ENCODE measurements at places on chromosomes 12 and 14.

DNA sequence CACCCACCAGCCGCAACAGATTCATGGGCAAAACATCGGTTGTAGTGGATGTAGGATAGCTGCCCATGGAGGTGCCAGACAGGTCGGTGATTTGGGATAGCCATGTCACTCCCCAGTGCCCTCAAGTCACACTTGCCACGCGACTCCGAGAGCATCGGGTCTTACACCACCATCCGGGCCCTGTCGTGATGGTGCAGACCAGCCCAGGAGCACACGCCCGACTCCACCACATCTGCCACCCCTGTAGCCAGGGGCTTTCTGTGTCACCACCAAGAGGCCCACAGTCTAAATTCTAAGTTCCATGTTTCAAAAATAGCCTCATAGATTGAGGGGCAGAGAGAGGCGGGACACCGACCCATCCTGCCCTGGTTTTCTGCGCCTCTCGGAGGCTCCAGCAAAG is 18.0 kb downstream of the FOXN4 start:
- DNase-seq = no peak

GRCh38 chr14:39217214-39217879 is 16.4 kb upstream of the MIA2 start:
- DNase-seq = no peak

- DNase-seq = no peak
Observed at GRCh38 chr12:106902053-106902452, 53.7 kb upstream of the TMEM263 start.

DNA sequence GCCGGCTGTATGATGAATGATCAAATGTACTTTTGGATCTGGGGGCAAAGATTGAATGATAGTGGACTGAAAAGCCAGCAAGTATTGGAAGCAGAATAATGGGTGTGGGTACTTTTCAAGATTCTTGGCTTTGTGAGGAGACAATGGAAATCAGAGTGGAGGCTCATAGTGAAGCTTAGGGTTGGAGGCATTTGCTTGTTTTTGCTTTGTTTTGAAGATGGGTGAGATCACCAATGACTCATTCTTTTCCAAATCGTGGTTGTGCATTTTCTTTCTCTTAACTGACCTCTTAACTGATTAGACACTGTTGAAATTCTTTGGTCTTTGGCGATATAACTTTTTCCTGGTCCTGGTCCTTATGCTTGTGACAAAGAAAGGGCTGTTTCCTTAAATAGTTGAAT is 54.4 kb downstream of the PELI2 start:
- DNase-seq = peak; percentile 88

DNA sequence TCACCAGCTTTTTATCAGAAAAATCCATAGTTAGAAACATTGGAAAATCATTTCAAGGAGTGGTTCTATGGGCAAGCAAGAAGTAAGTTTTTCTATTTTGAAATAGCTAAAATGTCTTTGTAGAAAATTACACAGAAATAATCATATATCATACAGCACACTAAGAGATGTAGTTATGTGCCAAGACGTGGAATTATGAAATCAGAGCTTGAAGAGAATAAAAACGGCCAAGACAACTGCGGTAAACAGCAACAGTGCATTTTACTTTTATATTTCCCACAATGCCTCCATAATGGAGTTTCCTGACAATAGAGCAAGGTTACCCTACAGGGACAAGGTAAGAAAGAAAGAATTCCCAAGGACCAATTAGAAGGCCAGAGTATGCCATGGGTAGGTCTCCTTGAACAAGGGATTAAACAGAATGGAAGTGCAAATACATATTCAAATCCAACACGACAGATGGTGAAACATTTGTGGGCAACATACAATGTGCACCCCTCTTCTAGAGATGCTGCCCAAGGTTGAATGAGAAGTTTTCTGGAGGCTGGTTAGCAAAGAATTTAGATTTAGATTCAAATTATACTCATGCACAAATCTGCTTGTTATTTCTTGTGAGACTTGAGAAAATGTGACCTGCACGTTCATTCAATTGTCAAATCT is 76.1 kb upstream of the BTG1 start:
- DNase-seq = no peak

GRCh38 chr12:126191031-126191891 is 1126.0 kb downstream of the AACS start:
- DNase-seq = no peak

DNA sequence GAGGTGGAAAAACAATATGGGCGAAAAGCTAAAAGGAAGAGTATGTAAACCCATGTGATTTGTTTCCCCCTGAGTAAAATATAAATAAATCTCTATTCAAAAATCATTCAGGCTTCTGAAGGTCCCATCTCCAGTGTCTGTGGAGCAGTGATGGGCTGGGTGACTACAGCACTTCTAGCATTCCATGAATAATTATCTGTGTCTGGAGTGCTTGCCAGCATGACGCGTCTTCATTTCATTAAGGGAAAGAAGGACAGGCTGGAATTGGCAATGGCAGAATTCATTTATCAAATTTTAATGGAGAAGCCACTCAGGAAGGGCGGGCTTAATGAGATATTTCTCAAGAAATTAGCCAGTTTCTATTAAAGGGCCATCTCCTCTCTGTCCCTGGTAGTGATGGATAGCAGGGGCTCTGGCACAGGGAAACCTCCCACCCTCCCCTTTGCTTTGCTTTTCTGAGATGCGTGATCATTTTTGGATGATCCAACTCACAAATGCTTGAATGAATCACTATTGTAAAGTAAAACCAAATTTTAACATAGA is 916.3 kb upstream of the SEL1L start:
- no peak for DNase-seq

DNA sequence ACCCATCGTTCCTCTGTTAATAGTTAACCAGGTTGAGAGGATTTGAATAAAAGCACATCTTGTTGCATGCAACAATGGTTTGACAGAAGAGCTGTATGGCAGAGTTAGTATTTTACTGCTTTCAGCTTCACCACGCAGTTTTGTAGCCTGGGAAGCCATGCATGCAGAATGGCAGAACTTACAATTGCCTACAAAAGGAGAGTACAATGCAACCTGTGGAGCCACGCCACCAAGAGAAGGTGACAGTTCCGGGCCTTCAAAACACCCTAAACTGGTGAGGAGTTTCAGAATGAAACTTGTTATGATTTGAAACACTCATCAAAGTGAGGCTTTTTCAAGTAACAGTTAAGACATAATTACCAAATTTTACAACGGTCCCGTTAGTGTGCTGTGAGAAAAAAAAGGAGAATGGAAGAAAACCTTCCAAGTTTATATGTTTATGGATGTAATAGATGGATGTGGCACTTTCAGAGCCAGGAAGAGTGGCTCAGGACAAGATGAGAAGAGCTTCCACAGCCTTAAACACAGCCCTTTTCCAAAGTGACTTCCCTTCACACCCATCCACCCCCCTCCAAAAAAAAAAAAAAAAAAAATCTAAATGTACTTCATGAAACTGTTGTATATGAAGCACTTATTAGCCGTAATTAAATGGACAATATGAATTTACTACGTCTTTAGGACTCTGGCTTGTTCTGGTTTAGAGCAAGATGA is 158.7 kb downstream of the EGLN3 start:
- no peak for DNase-seq

GRCh38 chr14:37384870-37385596 is 187.3 kb downstream of the MIPOL1 start:
- DNase-seq = no peak

DNA sequence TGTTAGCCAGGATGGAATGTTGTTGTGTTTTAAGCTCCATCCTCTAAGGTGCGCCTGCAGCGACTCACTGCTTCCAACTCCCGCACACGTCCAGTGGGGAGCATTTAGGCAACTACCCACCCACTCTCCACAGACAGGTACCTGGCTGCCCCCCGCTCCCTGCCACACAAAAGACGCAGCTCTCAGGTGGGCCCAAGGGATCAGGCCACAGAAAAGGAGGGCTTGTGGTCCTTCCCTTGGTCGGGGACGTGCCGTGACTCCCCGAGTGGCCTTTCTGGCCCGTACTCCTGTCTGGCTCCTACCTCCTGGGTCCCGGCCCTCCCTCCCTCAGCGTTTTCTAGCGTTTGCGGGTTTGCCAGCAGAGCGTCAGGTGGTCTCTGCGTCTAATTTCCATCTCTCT is 16.2 kb downstream of the TEDC1 start:
- no peak for DNase-seq

- no peak for DNase-seq
Observed at GRCh38 chr12:32266756-32267155, 132.6 kb upstream of the FGD4 start.

- no peak for DNase-seq
Observed at GRCh38 chr14:91410771-91411536, 6.7 kb downstream of the CCDC88C start.

GRCh38 chr12:14326699-14327098 is 38.8 kb upstream of the ATF7IP start:
- DNase-seq = no peak

DNA sequence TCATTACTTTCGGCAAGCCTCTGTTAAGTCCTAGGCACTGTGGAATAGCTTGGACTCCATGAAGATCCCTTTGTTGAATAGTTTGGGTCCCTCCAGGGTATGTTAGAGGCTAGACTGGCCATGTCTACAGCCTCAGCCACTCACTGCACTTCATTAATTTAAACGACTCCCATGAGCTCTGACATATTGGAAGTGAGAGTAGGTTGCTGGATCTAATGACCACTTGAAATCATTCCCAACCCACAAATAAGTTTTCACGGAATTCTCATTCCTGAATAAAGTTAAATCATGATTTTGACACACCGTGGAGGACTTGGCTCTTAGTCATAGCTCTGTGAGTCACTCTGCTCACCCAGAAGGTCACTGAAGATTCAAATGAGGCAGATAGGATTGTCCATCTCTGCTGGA is 21.4 kb upstream of the APPL2 start:
- peak; percentile 95 for DNase-seq

DNA sequence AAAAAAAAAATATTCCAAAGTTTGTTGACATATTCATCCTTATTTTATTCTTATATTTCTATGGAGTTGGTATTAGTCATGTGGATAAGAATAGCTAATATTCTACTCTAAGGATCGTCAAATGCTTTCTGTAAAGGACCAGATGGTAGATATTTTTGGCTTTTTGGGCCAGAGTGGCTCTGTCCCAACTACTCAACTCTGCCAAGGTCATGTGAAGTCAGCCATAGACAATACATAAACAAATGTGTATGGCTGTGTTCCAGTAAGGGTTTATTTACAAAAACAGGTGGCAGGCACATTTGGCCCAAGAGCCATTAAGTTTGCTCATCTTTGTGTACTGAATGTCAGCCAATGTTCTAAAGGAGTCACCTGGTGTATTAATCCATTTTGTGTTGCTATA is 131.8 kb downstream of the TBX5 start:
- DNase-seq = peak; percentile 31

DNA sequence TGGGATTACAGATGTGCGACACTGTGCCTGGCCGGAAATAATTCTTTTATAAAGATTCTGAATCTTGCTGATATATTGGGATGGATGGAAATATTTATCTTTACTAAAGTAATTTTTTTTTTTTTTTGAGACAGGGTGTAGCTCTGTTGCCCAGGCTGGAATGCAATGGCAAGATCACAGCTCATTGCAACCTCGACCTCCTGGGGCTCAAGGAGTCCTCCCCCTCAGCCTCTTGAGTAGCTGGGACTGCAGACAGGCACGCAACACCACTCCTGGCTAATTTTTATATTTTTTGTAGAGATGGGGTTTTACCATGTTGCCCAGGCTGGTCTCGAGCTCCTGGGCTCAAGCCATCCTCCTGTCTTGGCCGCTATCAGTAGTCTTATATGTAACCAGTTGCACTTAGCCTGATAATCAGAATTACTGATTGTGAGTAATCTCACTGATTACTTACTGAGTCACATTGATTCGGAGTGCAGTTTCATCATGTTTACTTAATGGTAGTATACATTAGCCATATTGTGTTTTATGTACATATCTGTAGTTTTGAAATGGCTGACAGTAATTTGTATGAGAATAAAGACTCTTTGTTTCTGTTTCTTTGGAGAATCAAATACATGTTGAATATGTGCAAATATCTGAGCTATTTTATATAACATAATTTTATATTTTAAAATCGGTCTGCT is 50.4 kb upstream of the LRTM2 start:
- DNase-seq = peak; percentile 31

- DNase-seq = no peak
Observed at GRCh38 chr12:116172224-116172849, 105.2 kb downstream of the MED13L start.

GRCh38 chr12:28456934-28457710 is 266.9 kb downstream of the CCDC91 start:
- DNase-seq = no peak

- peak; percentile 40 for DNase-seq
Observed at GRCh38 chr12:49244176-49244575, 20.7 kb upstream of the TUBA1C start.

DNA sequence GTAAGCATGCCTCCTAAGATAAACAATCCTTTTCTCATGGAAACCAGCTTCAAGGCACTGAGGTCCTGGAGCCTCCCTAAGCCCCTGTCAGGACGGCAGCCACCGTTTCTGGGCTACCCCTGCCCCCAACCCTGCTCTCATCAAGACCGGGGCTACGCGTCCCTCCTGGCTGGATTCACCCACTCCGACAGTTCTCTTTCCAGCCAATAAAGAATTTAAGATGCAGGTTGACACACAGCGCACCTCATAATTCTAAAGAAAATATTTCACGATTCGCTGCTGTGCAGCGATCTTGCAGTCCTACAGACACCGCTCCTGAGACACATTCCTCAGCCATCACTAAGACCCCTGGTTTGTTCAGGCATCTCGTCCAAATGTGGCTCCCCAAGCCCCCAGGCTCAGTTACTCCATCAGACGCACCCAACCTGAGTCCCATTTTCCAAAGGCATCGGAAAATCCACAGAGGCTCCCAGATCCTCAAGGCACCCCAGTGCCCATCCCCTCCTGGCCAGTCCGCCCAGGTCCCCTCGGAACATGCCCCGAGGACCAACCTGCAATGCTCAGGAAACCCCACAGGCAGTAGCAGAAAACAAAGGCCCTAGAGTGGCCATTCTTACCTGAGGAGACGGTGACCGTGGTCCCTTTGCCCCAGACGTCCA is 336.3 kb downstream of the TMEM121 start:
- DNase-seq = no peak

DNA sequence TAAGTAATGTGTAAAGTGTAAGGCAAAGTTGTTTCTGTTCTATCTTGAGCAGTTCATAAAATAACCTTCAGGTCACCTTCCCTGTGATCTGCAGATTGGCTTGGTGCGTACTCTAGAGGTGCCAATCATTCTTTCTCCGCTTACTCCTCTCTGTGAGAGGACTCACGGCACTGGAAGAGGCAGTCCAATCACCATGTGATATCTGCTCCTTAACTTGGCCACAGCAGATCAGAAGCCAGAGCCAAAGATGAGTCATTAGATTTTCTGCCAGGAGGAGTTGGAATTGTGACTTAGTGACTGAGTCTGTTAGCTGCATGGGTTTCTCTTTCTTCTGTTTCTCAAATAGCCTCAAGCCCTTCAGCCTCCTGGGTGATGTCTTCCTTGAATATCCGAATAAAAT is 165.5 kb downstream of the SLC41A2 start:
- peak; percentile 96 for DNase-seq

GRCh38 chr12:71164568-71165197 is 6.9 kb upstream of the TSPAN8 start:
- peak; percentile 58 for DNase-seq

DNA sequence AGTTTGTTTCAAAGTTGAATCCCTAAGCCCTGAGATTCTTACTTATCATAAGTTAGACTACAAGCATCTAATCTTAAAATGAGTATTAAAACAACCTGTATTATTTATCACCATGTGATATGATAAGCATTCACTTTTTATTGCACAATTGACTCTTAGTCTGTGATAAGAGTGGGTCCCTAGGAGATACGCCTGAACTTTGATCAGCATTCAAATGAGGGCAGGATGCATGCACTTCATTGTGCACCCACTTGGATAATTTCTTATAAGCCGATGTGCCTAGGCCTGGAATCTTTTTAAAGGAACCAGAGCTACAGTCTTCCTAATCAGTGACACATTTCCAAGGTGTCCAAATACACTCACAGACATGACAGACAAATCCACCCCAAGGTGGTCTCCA is 31.4 kb upstream of the SPTLC2 start:
- no peak for DNase-seq

All from fibroblast of mammary gland (primary cell).